ENCODE measurements at places on chromosomes 1 and 21.

GRCh38 chr1:77300566-77300965 is 18.7 kb downstream of the AK5 start:
- no peak for DNase-seq

- DNase-seq: no peak
Measured at GRCh38 chr1:23838401-23838866, 13.2 kb upstream of the HMGCL start.

GRCh38 chr1:70458131-70458530 is 47.1 kb downstream of the CTH start:
- no peak for DNase-seq

GRCh38 chr21:46158666-46159300 is 3.4 kb upstream of the FTCD start:
- DNase-seq: no peak

DNA sequence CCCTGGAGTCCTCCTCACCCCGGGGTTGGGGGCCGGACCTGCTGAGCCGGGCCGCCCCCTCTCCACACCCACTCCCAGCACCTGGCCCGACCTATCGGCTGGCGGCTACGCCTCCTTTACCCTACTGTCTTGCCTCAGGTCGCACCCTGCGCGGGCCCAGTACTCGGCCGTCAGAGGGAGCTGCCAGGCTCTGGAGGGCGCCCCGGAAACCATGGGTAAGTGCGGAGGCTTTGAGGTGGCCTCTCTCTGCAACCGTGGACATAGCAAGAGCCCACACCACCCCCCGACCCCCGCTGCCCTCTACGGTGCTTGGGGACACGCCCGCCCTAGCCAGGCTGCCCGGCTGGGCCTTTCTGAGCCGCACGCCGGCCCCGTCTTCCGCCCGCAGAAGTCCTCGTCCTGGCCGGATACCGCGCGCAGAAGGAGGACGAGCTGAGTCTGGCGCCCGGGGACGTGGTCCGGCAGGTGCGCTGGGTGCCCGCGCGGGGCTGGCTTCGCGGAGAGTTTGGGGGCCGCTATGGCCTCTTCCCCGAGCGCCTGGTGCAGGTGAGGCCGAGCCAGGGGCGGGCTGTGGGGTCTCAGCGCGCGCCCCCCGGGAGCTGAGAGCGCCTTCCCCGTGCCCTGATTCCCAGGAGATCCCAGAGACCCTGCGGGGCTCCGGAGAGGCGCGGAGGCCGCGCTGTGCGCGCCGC is at the start of gene SH3D21:
Gene SH3D21 (plus strand): TSS at position 159 of the 692 bp plus-strand sequence. CDS start 53 bp downstream, at position 212.
- no peak for DNase-seq

DNA sequence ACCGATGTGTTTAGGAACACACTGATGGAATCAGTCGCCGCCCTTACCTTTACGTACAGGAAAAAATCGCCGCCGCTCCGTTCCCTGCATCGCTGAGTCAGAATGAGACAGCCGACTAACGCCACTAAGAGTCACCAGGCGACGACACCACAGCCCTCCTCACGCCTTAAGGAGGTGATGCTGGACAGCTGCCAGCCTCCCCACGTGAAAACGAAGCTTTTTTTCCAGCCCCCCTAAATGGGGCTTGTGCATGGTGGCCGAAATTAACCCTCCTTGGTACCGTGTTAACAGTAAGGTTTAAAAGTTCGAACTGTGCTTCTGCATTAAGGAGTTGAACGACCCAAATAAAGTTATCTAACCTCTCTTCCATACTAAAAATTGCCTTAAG is 511 bp downstream of the DNTTIP2 start:
- no peak for DNase-seq

- DNase-seq: no peak
Measured at GRCh38 chr1:175935566-175936115, 192.2 kb upstream of the TNR start.

- DNase-seq: no peak
Measured at GRCh38 chr1:99751877-99752504, 14.4 kb downstream of the FRRS1 start.

DNA sequence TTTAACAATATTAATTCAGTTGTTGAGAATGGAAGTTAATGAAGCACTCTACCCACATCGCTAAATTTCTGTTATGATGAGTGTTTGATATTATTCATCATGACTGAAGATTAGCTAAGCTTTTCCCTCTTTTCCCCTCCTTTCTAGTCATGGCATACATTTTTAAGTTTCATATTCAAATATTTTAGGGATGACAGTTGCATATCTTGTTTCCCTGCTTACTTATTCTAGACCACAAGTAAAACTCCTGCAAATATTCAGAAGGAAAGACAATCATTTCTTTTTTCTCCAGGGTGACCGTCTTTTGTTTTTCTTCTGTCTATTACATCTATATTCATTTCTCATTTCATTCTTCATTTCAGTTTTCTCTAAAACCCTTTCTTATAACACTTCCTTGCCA is 906.0 kb downstream of the ADGRL2 start:
- no peak for DNase-seq

GRCh38 chr1:36466370-36467026 is 2.3 kb upstream of the MRPS15 start:
- DNase-seq: no peak

DNA sequence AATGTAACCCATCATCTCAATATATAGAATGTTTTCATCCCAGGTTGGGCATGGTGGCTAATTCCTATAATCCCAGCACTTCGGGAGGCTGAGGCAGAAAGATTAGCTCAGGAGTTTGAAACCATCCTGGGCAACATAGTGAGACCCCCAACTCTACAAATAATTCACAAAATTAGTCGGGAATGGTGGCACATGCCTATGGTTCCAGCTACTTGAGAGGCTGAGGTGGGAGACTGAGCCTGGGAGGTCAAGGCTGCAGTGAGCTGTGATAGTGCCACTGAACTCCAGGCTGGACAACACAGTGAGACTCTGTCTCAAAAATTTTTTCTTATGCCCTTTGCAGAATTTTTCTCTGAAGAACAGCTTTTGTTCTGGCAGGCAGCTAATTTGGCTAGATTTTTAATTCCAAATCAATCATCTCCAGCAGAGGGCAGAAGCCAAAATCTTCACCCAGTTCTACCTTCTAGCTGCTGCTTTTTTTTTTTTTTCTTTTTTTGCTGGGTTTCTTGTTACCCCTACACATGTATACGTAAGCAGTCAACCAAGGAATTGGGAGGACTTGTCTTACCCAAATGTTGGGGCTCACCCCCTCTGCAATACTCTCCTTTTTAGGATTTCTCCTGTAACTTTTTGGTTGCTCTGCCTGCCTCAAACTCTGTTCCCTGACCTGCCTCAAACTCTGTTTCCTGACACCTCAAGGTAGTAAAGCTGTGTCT is 2.7 kb upstream of the RAD54L start:
- no peak for DNase-seq

- no peak for DNase-seq
Measured at GRCh38 chr1:101388904-101389546, 152.2 kb downstream of the S1PR1 start.

GRCh38 chr1:82160036-82160435 is 359.3 kb downstream of the ADGRL2 start:
- no peak for DNase-seq

DNA sequence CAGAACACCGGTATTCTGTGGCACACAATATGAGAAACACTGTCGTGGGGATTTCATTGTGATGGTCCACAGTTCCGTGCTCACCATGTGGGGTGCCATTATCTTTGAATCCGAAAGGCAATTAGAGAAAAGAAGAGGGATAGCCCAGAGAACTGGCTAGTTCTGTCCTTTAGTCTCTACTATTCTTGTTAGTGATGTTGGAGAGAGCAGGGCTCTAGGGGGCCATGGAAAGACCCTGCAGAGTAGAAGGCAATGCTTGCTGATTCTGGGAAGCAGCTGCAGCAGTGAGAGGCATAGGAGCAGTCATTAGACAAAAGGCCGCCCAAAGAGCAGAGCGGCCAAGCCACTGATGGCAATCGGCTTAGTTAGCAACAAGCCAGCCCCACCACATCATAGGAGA is 146.3 kb downstream of the TSEN15 start:
- no peak for DNase-seq

DNA sequence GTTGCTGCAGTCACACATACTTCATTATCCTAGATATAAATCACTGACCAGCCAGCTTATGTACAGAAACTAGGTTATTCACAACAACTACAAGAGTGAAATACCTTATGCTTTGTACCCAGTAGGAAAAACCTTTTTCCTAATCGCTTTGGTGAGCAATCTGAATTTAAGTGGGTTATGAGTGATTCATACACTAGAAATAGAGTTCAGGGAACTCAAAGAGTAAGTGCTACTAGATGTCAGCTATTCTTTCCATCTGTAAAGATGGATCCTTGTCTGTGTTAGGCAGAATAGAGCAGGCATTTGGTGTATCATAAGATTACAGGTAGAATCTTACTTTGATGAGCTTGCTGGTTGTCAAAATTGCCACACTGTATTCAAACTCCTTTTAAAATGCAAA is 101.9 kb downstream of the ZNF644 start:
- no peak for DNase-seq

- no peak for DNase-seq
Measured at GRCh38 chr1:59020151-59020997, 236.5 kb upstream of the JUN start.

DNA sequence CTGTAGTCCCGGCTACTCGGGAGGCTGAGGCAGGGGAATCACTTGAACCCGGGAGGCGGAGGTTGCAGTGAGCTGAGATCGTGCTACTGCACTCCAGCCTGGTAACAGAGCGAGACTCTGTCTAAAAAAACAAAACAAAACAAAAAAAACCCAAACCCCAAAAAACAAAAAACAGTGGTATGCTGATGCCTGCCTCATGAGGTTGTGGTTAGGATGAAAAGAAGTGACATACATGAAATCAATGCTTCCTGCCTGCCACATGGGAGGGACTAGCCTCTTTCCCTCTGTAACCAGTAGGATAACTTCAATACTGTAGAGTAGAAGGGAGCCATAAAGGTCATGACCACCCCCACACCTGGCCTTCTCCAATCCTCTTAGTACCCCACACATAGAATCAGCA is 55.2 kb downstream of the TENT5C start:
- DNase-seq: no peak

GRCh38 chr1:154999571-155000410 is 2.8 kb upstream of the ZBTB7B start:
- no peak for DNase-seq

DNA sequence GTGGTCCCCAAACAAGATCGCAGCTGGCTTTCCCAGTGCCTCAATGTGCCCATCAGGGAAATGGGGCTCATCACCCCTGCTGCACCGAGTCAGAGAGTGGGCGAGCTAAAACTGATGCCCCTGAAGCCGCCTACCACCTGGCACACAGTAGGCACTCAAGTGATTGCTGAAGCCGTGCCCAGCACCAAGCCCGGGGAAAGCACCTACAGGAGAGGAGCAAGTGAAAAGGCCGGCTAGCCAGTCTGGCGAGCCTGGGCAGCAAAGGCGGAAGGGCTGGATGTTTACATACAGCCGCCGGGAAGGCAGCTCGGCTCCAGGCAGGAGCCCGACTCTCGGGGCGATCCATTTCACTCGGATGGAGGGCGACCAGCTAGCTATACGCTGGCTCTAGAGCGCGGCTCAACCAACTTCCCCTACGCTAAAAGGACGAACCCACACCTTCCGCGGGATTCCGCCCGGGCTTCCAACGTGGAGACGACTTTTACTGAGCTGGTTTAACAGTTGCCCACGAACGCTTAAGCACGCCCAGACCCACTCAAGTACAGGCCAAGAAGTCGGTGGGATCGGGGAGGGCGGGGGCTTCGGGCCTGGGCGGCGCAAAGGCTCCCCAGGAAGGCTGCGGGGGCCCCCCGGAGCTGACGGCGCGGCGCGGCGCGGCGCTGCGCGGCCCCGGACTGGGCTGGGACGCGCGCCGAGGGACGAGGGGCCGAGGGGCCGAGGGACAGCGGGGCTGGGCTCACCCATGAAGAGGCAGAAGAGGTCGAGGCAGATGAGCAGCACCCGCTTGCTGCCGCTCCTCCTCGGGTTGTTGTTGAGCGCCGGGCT is 1.0 kb downstream of the PLPP3 start:
- no peak for DNase-seq

GRCh38 chr1:210645582-210646257 is 317.0 kb downstream of the HHAT start:
- DNase-seq: no peak

- no peak for DNase-seq
Measured at GRCh38 chr1:18108299-18109057, 880 bp downstream of the IGSF21 start.

GRCh38 chr1:156641761-156642264 is at the start of gene BCAN:
BCAN (plus strand) TSS chr1:156642117; CDS start chr1:156646055, 3,938 bp downstream.
- DNase-seq: no peak

DNA sequence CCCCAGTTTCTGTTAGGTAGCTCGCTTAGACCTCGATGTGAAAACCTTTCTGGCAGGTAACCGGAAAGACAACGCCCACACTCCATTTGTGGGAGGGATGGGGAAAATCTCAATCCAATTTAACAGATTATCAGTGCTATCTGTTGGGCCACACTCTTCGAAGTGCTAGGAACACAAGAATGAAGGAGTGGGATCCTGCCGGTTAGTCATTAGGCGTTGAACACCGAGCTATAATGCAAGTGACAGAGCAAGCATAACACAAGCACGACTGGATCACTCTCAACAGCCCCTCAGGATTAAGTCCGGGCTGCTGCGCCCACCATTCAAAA is 531 bp downstream of the SNIP1 start:
- DNase-seq: no peak
